ENCODE measurements at places on chromosomes 12 and 14. TPM values are rescaled to one million over a fixed set of nuclear protein-coding genes. Genes with fewer than 3 reads are reported as not detected.

GRCh38 chr12:90037740-90038139 lies 329.1 kb upstream of the ATP2B1 start:
- no peak overlapping the region for H3K27ac ChIP-seq
- H3K4me1 ChIP-seq, result no peaks in the 10 kb centered on the region
- H3K36me3 ChIP-seq, result no peaks in the 10 kb centered on the region
- no peak overlapping the region for H3K4me3 ChIP-seq
- no peaks in the 10 kb centered on the region for H3K27me3 ChIP-seq

Gene HCAR3
- 1.3 TPM for total RNA-seq

DNA sequence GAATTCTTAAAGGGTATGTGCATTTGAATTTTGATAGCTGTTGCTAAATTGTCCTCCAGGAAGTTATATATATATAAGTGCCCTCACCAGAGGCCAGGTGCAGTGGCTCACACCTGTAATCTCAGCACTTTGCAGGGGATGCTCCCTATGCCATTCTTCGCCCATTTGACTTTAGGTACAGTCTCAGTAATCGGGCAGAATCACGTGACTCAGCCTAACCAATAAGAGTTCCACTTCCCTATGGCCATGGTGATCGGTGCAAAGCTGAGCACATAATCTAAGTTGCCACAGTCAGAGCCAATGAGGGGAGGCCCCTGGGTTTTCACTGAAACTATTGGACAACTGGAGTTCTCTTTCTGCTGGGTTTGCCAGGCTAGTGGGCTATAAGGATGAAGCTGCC lies 274.6 kb upstream of the TBX3 start:
- H3K36me3 ChIP-seq, result no peaks in the 10 kb centered on the region
- no peaks in the 10 kb centered on the region for H3K4me1 ChIP-seq
- no peak for DNase-seq
- H3K27me3 ChIP-seq, result no peaks in the 10 kb centered on the region

- no peak overlapping the region for H3K27ac ChIP-seq
- DNase-seq, result no peak
- H3K4me1 ChIP-seq, result peaks cover 7% of the 10 kb centered on the region
- H3K36me3 ChIP-seq, result no peaks in the 10 kb centered on the region
Measured at GRCh38 chr12:1078002-1078401, 87.0 kb downstream of the ERC1 start.

Gene MAP1LC3B2
- total RNA-seq, result not detected

- H3K27me3 ChIP-seq, result no peaks in the 10 kb centered on the region
- H3K4me1 ChIP-seq, result peaks cover 8% of the 10 kb centered on the region
- no peak overlapping the region for H3K27ac ChIP-seq
- no peaks in the 10 kb centered on the region for H3K36me3 ChIP-seq
Measured at GRCh38 chr12:95197636-95198035, 19.6 kb downstream of the FGD6 start.

- H3K27me3 ChIP-seq, result no peaks in the 10 kb centered on the region
- no peak overlapping the region for H3K4me3 ChIP-seq
- H3K27ac ChIP-seq, result no peak overlapping the region
- H3K4me1 ChIP-seq, result no peaks in the 10 kb centered on the region
- no peaks in the 10 kb centered on the region for H3K36me3 ChIP-seq
- DNase-seq, result no peak
Measured at GRCh38 chr12:129258781-129259318, 405.6 kb downstream of the GLT1D1 start.

Gene GDF3
- 0.20 TPM for total RNA-seq

DNA sequence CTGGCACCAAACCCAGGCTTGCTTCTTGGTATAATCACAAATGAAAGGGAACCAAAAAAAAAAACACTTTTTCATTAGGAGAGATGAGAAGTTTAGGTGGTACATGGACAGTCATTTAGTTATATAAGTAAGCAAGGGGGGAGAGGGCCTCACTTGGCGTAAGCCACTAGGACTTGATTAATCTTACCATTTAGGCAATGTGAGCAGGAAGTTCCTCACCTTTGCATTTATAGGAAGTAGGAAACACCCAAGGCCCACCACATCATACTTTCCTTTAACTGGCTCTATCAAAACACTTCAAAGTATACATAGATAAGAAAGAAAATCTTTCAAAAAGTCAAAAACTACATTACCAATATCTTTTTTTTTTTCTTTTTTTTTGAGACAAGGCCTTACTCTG lies 6.7 kb upstream of the RPS6KA5 start:
- H3K36me3 ChIP-seq, result no peaks in the 10 kb centered on the region
- no peak for DNase-seq
- H3K4me1 ChIP-seq, result no peaks in the 10 kb centered on the region

- H3K27me3 ChIP-seq, result no peaks in the 10 kb centered on the region
- no peak overlapping the region for H3K27ac ChIP-seq
- no peaks in the 10 kb centered on the region for H3K36me3 ChIP-seq
- DNase-seq, result no peak
- H3K4me1 ChIP-seq, result peaks cover under 1% of the 10 kb centered on the region
Measured at GRCh38 chr14:77805706-77806105, 5.8 kb downstream of the ADCK1 start.

Gene METTL3
- total RNA-seq, result 49.1 TPM

Gene SLC6A15
- 0.69 TPM for total RNA-seq

GRCh38 chr12:19520646-19521415 lies 81.5 kb downstream of the AEBP2 start:
- H3K27ac ChIP-seq, result no peak overlapping the region
- H3K36me3 ChIP-seq, result no peaks in the 10 kb centered on the region
- no peak for DNase-seq

- H3K4me1 ChIP-seq, result peaks cover 39% of the 10 kb centered on the region
- H3K27me3 ChIP-seq, result no peaks in the 10 kb centered on the region
- H3K36me3 ChIP-seq, result no peaks in the 10 kb centered on the region
- H3K4me3 ChIP-seq, result no peak overlapping the region
- no peak for DNase-seq
Measured at GRCh38 chr14:95140060-95140858, 17.1 kb downstream of the DICER1 start.

Gene PCK2
- total RNA-seq, result 33.4 TPM

DNA sequence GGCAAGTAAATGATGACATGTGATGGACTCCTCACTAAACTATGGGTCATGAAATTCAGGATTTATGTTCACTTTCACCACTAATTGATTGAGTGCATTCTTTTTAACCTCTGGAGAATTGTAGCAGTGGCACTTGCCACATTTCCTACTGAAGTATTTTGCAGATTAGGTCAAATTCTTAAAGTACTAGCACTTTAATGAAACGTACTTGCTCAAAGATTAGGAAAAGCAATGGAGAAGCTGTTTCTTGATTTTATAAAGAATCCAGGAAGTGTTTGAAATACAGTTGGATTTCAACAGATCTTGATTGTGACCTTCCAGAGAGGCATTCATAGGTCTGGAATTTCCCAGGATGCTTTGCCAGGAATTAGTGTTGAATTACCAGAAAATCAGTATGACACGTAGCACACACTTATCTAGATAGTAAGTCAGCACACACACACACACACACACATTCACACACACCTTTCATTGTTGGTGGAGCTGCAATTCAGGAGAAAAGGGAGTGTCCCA lies 162.6 kb downstream of the MYRFL start:
- H3K27me3 ChIP-seq, result no peaks in the 10 kb centered on the region
- no peaks in the 10 kb centered on the region for H3K36me3 ChIP-seq
- H3K27ac ChIP-seq, result peak overlapping the region; percentile 13
- H3K4me3 ChIP-seq, result no peak overlapping the region

Gene TWF1
- 15.5 TPM for total RNA-seq

Gene ANKS1B
- 7.9 TPM for total RNA-seq

GRCh38 chr12:12786351-12786705 lies 869 bp downstream of the APOLD1 start:
- no peak for DNase-seq
- H3K27ac ChIP-seq, result peak overlapping the region; percentile 90

DNA sequence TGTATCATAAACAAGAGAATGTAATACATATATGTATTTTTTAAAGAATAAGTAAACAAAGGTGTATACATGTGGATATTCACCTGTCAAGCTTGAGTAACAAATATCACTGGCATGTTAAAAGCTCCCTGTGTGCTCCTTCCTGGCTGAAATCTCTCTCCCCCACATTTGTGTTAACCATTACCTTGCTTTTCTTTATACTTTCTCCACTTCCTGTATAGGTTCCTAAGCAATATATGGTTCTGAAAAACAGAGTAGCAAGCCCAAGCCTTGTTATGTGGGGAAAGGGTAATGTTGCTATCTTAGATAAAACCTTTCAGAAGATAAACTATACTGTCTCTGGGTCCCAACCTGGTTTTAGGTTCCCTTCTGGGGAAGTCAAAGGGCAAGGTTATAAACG lies 32.3 kb upstream of the TBC1D30 start:
- H3K4me3 ChIP-seq, result no peak overlapping the region
- H3K27ac ChIP-seq, result no peak overlapping the region
- DNase-seq, result no peak
- no peaks in the 10 kb centered on the region for H3K27me3 ChIP-seq
- no peaks in the 10 kb centered on the region for H3K36me3 ChIP-seq
- H3K4me1 ChIP-seq, result no peaks in the 10 kb centered on the region

Gene ZC2HC1C
- total RNA-seq, result 21.0 TPM

- no peaks in the 10 kb centered on the region for H3K4me1 ChIP-seq
- no peak for DNase-seq
- H3K27me3 ChIP-seq, result no peaks in the 10 kb centered on the region
- no peak overlapping the region for H3K4me3 ChIP-seq
Measured at GRCh38 chr12:100789146-100789545, 5.4 kb upstream of the ANO4 start.

DNA sequence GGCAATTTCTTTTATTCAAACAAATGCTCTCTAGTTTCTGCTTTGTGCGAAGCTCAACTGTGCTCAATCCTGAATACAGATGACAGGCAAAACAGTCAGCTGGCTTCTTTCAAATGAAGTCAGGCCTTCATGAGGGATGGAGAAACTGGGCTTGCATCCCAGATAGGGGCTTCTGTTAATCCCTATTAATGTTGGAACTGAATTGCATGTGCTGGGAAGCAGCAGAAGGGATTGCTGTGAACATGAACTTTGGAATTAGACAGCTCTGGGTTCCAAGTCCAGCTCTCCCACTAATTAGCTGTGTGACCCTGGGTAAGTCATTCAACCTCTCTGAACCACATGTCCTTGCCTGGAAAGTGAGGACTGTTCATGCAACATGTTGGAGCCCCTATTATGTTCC lies 21.1 kb upstream of the CORO1C start:
- H3K4me3 ChIP-seq, result no peak overlapping the region
- no peaks in the 10 kb centered on the region for H3K36me3 ChIP-seq
- DNase-seq, result no peak

- H3K4me1 ChIP-seq, result no peaks in the 10 kb centered on the region
- H3K4me3 ChIP-seq, result no peak overlapping the region
- no peaks in the 10 kb centered on the region for H3K36me3 ChIP-seq
- no peak for DNase-seq
- H3K27ac ChIP-seq, result no peak overlapping the region
Measured at GRCh38 chr14:33511851-33512640, 438.8 kb downstream of the EGLN3 start.

Gene ART4
- 5.3 TPM for total RNA-seq

DNA sequence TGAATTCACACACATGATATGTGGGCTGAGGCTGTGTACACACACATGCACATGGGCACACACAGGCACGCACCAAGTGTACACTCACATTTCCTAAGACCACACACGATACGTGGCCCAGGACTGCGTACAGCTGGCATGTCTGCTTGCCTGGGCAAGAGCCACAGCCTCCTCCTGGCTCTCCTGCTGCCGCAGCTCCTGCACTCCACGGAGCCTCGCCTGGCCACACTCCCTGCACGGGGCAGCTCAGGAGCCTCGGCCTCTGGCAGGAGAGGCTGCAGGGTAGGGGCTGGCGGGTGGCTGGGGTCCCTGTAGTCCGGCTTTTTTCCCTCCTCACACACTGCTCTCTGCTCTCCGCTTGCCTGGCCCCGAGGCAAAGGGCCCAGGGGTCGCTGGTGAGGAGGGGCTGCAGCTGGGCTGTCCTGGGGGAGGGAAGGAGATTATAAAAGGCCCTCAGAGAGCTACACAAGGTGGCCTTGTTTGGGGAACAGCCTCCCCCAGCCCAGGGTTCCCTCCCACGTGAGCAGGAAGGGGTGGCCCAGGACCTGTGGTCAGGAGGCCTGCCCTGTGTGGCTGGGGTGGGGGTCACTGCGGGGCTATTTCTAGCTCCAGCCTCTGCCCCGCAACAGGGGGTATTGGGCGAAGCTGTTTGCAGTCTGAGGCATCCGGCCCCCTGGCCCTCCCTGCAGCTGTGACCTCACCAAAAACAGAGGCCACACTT lies 89.0 kb upstream of the SFSWAP start:
- H3K4me1 ChIP-seq, result no peaks in the 10 kb centered on the region
- H3K27me3 ChIP-seq, result no peaks in the 10 kb centered on the region

- no peak for DNase-seq
- peak overlapping the region; percentile 96 for H3K27ac ChIP-seq
- no peaks in the 10 kb centered on the region for H3K36me3 ChIP-seq
- peaks cover 16% of the 10 kb centered on the region for H3K4me1 ChIP-seq
- no peaks in the 10 kb centered on the region for H3K27me3 ChIP-seq
Measured at GRCh38 chr12:12356467-12356895, 397 bp upstream of the BORCS5 start.

GRCh38 chr12:131860472-131861260 lies 32.5 kb downstream of the MMP17 start:
- no peak overlapping the region for H3K27ac ChIP-seq
- no peaks in the 10 kb centered on the region for H3K36me3 ChIP-seq
- H3K27me3 ChIP-seq, result no peaks in the 10 kb centered on the region

- DNase-seq, result no peak
- H3K27ac ChIP-seq, result no peak overlapping the region
- H3K4me3 ChIP-seq, result no peak overlapping the region
- no peaks in the 10 kb centered on the region for H3K36me3 ChIP-seq
Measured at GRCh38 chr12:117832459-117833457, 136.0 kb downstream of the KSR2 start.

DNA sequence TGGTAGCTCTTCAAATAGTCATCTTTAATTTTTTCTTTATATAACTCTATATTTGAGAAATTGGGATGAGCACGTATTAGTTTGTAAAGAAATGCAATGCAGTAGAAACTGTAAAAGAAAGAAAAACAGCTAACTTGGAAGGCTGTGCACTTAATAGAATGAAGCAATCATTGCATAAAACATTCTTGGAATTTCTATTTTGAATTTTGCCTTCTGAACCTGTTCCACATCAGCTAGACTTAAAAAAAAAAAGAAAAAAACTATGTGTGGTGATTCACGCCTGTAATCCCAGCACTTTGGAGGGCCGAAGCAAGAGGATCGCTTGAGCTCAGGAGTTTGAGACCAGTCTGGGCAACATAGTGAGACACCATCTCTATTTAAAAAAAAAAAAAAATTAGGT lies 29.4 kb downstream of the SCN8A start:
- H3K27me3 ChIP-seq, result no peaks in the 10 kb centered on the region
- H3K36me3 ChIP-seq, result no peaks in the 10 kb centered on the region
- no peak for DNase-seq
- H3K4me3 ChIP-seq, result no peak overlapping the region

Gene KRT75
- total RNA-seq, result not detected

- H3K27me3 ChIP-seq, result peaks cover 12% of the 10 kb centered on the region
- no peaks in the 10 kb centered on the region for H3K36me3 ChIP-seq
- DNase-seq, result no peak
- H3K27ac ChIP-seq, result no peak overlapping the region
- H3K4me1 ChIP-seq, result peaks cover 4% of the 10 kb centered on the region
- H3K4me3 ChIP-seq, result no peak overlapping the region
Measured at GRCh38 chr12:140162-140561, 73.6 kb downstream of the IQSEC3 start.

All from upper lobe of left lung (tissue), 6 donors.